ENCODE measurements at places on chromosomes 5 and 9. TPM values are rescaled to one million over a fixed set of nuclear protein-coding genes. Genes with fewer than 3 reads are reported as not detected.

ADAMTS16 gene
- 40.7 TPM for total RNA-seq

GPX8 gene
- 38.8 TPM for total RNA-seq

RNF44 gene
- total RNA-seq, result 156 TPM

MAPKAP1 gene
- 61.9 TPM for total RNA-seq

NAIF1 gene
- total RNA-seq, result 9.6 TPM

C9orf153 gene
- 0.69 TPM for total RNA-seq

STK32A gene
- total RNA-seq, result 1.3 TPM

LCN2 gene
- not detected for total RNA-seq

C9orf50 gene
- 0.27 TPM for total RNA-seq

SPINK5 gene
- 19.7 TPM for total RNA-seq

GPR150 gene
- not detected for total RNA-seq

GMCL2 gene
- total RNA-seq, result not detected

SMIM15 gene
- 56.4 TPM for total RNA-seq

IFNA21 gene
- not detected for total RNA-seq

CDH10 gene
- 11.0 TPM for total RNA-seq

HSPB3 gene
- not detected for total RNA-seq

TAS2R1 gene
- 0.22 TPM for total RNA-seq

HDHD3 gene
- total RNA-seq, result 83.9 TPM

SPATA31A1 gene
- total RNA-seq, result not detected
